Stimulated activated CD4-positive, alpha-beta T cell treated with anti-CD3 and anti-CD28 coated beads, TNF-alpha, amount 100 ng/mL, for 4 hours (primary cell): ENCODE measurements at places on chromosomes 12 and 14.

DNA sequence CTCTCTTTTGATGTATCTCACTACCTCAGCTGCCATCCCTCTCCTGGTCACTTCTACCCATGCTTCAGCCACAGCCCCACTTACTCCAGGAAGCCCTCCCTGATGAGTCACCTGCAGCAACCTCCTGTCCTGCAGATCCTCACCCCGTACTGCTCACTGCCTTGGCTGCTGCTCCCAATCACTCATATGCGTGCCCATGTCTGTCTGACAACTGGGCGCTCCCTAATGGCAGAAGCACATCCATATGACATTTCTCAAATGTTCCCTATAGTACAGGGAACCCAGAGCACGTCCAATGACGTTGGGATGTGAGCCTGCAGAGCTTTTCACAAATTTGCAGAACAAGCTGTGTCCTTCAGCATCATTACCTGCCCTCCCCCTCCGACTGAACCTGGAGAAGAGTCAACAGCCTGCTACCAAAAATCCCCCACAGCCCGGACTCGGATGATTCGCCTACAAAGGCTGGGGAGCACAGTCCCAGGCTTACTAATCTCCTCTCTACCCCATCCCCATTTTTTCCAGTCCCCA, 90.0 kb downstream of the SINHCAF start:
- no peak for DNase-seq

DNA sequence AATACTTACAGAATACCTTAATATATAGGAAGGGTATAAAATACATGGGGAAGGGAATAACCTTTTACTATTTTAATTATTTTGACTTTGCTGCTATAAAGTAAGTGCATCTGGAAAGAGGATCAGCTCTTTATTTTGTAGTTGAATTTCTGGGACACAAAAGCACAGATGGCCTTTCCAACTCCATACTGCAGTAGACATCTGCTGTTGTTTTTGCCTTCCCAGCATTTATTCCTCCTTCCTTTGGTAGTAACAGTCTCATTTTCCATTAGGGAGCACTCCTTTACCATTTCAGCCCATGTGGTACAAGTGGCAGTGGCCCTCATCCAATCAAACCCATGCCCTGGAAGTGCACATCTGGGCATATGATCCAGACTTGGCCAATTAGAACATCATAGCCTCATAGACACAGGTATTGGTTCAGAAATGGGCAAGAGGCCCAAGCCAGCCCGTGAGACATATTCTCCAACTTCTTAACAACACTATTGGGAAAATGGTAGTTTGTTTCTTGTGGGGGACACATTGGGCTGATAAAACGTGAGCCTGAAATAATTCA, 64.8 kb upstream of the YARS2 start:
- DNase-seq = no peak

- DNase-seq = no peak
Measured at GRCh38 chr14:45699471-45699870, 446.5 kb upstream of the MIS18BP1 start.

GRCh38 chr12:100324498-100324897, 32.4 kb upstream of the SLC17A8 start:
- no peak for DNase-seq

DNA sequence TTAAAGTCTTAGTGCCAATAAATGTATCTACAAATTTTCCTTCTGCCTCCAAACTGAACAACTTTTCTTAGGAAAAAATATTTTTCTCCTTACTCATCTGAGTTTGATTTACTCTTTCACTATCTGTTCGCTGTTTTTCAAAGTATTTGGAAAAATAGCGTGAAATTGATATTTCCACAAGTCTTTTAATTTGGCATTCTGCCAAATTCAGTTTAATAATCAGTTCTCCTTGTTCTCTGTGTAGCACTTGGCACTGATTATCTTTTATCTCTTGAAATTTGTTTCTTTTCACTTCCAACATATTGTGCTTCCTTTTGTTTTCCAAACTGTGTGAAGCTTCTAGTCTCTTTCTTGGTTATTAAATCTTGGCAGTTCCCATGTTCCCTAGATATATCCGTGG, 559.8 kb downstream of the RPL10L start:
- DNase-seq = no peak

DNA sequence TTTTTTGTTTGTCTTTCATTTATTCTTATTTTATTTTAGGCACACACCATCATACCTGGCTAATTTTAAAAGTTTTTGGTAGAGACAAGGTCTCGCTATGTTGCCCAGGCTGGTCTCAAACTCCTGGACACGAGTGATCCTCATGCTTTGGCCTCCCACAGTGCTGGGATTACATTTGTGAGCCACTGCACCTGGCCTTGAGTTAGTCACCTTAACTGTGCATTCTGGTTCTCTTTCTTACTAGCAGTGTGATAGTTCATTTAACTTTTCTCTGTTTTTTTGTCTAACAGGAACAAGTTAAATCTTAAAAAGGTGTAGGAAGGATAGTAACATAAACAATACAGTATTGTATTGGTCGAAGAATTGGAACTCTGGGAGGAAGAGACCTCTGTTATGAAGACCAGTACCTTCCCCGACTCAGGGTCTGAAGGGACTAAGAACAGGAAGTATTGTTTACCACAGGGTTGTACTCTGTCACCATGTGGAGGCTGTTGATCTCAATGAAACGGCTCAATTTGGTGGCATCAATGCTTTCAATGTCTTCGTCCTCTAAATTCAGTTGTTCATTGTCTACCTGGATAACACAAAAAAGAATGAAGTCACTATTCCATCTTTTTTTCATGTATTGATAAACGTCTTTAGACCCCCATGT, 17.7 kb downstream of the ERP27 start:
- DNase-seq = no peak

DNA sequence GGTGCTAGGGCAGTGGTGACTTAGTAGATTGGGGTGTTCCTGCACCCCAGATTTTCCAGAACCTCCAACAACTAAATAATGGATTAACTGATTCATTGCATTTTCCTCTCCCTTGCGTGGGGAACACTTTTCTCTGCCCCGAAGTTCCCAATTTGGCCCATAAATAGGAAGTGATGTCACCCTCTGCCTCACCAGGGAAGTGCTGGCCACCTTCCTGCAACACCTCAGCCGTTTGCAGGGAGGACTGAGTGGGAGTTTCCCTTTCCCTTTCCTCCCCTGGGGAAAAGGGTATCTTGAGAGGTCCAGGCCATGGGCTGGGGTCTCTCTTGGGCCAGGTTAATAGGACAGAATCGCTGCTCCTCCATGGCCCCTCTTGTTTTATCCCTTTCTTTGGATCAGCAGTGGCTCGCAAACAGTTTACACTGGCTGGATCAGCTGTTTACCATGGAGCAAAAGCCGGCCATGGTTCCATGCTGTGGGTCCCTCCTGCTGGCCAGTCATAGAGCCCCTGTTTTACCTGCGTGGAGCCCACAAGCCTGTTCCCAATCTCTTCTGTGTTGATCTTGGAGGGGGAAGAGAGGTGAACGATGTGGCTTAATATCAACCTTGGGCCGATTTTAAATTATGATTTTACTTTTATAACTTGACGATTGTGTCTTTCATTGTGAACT, 91.6 kb upstream of the VRK1 start:
- DNase-seq = no peak

- DNase-seq = no peak
Measured at GRCh38 chr12:41424651-41425050, 236.5 kb downstream of the PDZRN4 start.

DNA sequence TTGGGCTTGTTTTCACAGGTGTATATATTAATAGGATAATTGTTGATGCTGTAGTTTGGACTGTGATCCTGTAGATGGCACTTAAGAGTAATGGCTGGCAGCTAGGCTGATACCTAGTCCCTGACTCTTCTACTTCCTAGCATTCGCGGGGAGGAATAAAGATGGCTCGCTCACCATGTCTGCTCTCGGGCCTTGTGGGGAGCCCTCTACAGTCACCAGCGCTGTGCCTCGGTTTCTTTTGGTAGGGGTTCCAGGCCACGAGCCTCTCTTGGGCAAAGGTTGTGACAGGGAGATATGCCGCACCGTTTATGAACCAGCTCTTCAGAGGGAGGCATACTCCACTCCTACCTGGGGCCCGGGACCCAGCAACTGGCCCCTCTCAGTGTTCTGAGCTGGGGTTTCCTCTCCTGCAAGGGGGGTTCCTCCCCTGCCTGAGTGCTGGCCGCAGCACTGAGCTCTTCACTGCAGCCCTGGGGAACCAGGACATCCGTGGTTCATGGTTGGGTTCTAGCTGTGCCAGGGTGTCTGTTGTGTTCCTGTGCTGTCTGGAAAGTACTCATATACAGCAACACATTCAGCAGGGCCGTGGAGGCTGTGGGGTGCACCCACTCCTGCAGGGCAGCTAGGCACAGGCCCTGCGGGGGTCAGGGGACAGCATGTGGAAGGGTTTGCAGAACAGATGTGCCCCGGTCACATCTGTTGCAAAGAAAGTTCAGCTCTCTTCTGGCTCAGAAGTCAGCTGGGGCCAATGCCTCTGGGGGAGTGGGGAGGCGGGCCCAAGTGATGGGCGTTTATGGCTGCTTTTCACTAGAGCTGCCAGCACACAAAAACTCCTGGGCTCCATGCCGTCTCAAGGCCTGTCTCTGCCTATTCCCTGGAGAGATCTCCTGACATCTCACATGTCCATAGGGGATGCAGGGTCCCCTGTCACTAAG, 147.9 kb downstream of the PPFIA2 start:
- DNase-seq = no peak

DNA sequence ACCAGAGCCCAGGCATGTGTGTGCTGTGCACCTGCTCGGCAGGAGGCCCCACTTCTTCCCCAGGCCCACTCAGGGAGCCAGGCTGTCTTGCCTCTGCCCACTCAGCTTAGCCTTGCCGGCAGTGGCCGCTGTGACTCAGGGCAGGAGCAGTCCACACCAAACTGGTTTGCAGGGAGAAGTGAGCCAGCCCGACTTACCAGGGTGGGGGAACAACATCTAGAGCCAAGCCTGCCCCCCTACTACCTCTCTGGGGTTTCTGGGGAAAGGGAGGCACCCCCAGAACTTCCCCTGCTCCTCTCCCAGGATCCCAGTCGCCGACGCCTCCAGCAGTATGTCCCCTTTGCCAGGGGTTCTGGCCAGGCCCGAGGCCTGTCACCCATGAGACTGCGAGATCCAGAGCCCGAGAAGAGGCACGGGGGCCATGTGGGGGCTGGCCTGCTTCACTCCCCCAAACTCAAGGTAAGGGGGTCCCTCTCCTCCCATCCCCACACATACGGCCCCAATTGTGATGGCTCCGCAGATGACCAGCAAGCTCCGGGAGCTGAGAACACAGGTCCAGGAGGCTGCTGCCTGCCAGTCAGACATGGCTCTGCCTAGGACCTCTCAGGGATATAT, 3.0 kb downstream of the PLEKHG6 start:
- DNase-seq = no peak

DNA sequence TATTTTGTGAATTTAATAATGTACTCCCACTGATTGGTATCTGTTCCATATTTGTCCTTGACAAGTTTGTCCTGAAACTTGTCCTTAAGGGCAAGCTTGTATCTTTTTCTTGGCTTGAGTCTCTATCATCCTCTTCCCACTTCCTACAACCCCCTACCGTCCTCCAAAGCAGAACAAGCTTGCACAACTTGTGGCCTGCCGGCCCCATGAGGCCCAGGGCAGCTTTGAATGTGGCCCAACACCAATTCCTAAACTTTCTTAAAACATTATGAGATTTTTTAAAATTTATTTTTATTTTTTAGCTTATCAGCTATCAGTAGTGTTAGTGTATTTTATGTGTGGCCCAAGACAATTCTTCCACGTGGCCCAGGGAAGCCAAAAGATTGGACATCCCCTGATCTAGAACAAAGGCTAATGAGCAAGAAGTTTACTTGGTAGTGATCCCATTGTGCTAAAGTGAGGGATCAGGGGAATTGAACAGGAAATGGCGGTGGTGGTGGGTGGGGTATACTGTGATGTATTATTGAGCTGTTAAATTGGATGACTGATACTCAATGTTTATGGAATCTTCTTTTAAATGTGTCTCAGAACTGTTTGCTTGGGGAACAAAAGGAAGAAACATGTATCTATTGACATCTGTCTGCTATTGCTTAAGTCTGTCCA, 37.8 kb downstream of the TMX1 start:
- no peak for DNase-seq

DNA sequence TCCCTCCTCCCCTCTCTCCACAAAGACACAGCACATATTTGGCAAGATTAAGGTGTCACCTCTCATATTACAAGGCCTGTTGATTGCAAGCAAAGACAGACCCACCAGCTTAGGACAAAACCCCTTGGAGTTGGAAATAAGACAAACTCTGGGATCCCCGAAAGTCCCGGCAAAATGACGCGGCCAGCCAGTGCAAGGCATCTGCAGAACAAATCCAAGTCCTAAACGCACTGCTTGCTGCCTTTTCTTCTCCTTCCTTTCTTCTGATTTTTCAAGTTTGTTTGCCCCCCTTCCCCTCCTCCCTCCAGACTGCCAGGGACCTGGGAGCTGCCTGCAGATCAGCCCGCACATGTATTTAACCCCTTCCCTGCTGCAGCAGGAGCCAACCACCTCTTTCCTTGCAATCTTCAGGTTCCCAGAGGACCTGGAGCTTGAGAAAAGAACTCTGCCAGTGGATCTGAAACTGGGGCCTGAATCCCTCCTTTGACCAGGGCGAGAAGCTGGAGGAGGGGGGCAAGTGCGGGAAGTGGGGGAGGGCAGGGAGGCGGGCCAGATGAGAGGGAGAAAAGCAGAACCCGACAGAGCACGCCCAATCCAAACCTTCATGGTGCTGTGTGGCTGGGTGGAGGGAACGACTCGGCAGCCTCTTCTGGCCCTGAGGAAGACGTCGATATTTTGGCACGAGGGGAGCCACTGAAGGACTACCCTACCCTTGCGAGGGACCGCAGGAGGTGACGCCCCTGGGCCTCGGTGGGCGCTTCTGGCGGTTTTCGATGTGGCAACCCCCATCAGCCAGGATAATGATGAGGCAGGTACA, 2.0 kb upstream of the NTF3 start:
- no peak for DNase-seq
